ENCODE measurements at places on chromosomes 16 and 17. TPM values are rescaled to one million over a fixed set of nuclear protein-coding genes. Genes with fewer than 3 reads are reported as not detected.

The MT4 gene
- total RNA-seq, result not detected

The NLRP1 gene
- total RNA-seq, result 2.3 TPM

The CCDC200 gene
- 0.14 TPM for total RNA-seq

The HSD11B2 gene
- total RNA-seq, result 3.3 TPM

The KLHL11 gene
- 2.5 TPM for total RNA-seq

The COX6A2 gene
- not detected for total RNA-seq

The NUPR1 gene
- 19.3 TPM for total RNA-seq

The GALR2 gene
- total RNA-seq, result 1.7 TPM

The OR1A1 gene
- total RNA-seq, result not detected

The MT1M gene
- 0.18 TPM for total RNA-seq

The HCRT gene
- not detected for total RNA-seq

The PDE6G gene
- total RNA-seq, result 3.6 TPM

The SLC38A8 gene
- total RNA-seq, result not detected

The CDRT15 gene
- total RNA-seq, result not detected

The KCTD19 gene
- 0.19 TPM for total RNA-seq

The FOXJ1 gene
- 1.1 TPM for total RNA-seq

The GRAP gene
- total RNA-seq, result 0.47 TPM

The PDILT gene
- not detected for total RNA-seq

The TBC1D3C gene
- not detected for total RNA-seq

The HS3ST3A1 gene
- 0.69 TPM for total RNA-seq

The DNAI2 gene
- not detected for total RNA-seq

The CD7 gene
- 0.22 TPM for total RNA-seq

The COL1A1 gene
- total RNA-seq, result 9.3 TPM

The CA7 gene
- total RNA-seq, result not detected

The POLR2A gene
- total RNA-seq, result 95.3 TPM

The GEMIN4 gene
- total RNA-seq, result 62.3 TPM

The C1QL1 gene
- total RNA-seq, result 15.9 TPM

The DPEP3 gene
- total RNA-seq, result not detected

The ADAP2 gene
- total RNA-seq, result 2.8 TPM

The CLEC18C gene
- 0.13 TPM for total RNA-seq

The ETV4 gene
- 67.7 TPM for total RNA-seq

The EMP2 gene
- total RNA-seq, result 58.2 TPM

The TP53TG3 gene
- 0.28 TPM for total RNA-seq

The TRIM65 gene
- 24.6 TPM for total RNA-seq

The ANKS4B gene
- total RNA-seq, result 0.02 TPM

The RNF151 gene
- not detected for total RNA-seq

The ABI3 gene
- total RNA-seq, result not detected

The SPEM1 gene
- not detected for total RNA-seq

The COPRS gene
- 119 TPM for total RNA-seq

The RPS6KB1 gene
- 56.1 TPM for total RNA-seq

Data from A549 treated with dexamethasone at 1 μM for 4 hours (cell line).